ENCODE measurements at places on chromosomes 1 and 21.
A peak's percentile ranks its signal among the peaks of the same experiment; 100 is the strongest.

DNA sequence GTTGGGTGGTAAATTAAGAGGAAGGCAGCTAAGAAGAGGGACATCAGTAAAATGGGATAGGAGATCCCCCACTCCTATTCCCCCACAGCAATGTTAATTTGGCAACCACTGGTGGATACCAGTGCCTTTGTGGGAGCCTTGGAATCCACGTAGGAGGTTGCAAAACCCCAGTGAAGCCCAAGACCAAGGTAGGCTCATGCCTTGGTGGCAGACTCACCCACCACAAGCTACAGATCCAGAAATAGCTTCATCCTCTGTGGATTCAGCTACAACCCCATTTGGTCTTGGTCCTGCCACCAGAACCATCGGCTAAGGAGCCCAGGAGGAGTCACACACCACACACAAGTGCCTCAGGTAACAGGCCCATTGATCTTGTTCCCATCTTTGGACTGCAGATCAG lies 21.0 kb downstream of the VTCN1 start:
- no peak for DNase-seq

GRCh38 chr1:41175546-41175945 lies 66.6 kb downstream of the SCMH1 start:
- DNase-seq, result peak; percentile 23

- peak; percentile 52 for DNase-seq
Observed at GRCh38 chr1:63626222-63626621, 33.0 kb downstream of the PGM1 start.

DNA sequence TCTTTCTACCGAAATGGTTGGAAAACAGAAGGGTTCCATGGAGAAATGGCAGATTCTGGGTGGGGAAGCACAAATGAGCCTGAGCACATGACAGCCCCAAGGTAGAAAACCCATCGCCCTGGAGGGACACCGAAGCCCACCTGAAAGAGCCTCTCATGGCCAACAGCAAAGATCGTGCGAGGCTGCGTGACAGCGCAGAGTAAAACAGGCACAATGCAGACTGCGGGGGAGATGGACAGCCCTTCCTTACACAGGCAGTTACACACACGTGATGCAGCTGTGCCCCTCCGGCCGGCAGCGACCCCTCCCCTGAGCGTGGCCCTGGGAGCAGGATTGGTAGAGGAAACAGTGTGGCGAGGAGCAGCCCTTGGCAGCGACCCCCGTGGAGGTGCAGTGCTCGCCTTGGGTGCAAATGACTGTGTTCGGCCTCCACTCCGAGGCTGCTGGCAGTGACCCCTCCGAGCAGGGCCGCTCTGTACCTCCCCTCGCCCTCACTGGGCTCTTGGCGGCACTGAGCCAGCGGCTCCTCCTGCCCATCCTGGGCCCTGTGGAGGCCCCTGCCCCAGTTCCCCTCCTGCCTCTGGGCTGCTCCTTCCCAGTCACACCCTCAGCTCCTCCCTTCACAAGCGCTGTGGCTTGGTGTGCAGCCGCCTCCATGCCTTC lies 120.9 kb upstream of the COL6A1 start:
- no peak for DNase-seq

Measured in fibroblast of the aortic adventitia (primary cell).